Transverse colon (tissue), 4 donors: ENCODE measurements at places on chromosomes 5 and 9. TPM values are rescaled to one million over a fixed set of nuclear protein-coding genes. Genes with fewer than 3 reads are reported as not detected.

DNA sequence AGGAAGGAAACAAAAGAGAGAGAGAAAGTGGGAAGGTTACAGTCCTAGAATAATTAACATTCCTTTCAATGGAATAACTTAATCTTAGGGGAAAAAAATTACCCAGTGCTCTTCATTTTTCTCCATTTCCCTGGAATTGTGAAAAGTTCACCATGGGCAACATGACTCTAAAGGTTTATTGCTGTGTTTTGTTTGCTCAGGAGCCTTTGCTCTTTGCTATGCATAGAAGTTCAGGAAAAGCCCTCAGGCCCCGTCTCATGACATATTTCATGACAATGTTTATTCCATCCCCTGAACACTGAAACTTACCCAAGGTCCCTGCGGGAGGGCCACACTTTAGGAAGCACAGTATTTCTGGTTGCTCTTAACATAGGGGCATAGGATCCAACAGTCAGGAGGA is 9.8 kb upstream of the CTSL start:
- no peak for DNase-seq
- no peaks in the 10 kb centered on the region for H3K36me3 ChIP-seq
- no peaks in the 10 kb centered on the region for H3K27me3 ChIP-seq
- no peak overlapping the region for H3K27ac ChIP-seq

The PFN3 gene
- total RNA-seq: not detected

GRCh38 chr5:76378355-76378754 is 24.7 kb upstream of the IQGAP2 start:
- no peak overlapping the region for H3K27ac ChIP-seq
- no peaks in the 10 kb centered on the region for H3K27me3 ChIP-seq
- H3K36me3 ChIP-seq: no peaks in the 10 kb centered on the region
- no peak overlapping the region for H3K4me3 ChIP-seq
- peaks cover 25% of the 10 kb centered on the region for H3K4me1 ChIP-seq
- no peak for DNase-seq

DNA sequence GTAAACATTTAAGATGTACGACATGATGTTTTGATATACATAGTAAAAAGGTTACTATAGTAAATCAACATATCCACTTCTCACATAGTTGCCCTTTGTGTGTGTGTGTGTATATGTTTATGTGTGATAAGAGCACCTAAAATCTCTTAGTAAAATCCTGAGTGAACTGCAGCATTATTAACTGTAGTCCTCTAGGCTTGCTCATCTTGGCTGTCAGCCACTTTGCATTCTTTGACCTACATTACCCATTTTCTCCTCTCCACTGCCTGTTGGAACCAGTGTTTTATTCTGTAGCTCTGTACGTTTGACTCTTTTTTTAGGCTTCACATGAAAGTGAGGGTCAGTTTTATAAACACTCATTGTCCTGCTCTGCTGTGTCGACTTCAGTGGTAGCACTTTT is 24.4 kb downstream of the C5orf22 start:
- DNase-seq: no peak
- peaks cover 27% of the 10 kb centered on the region for H3K36me3 ChIP-seq
- H3K4me1 ChIP-seq: no peaks in the 10 kb centered on the region
- no peak overlapping the region for H3K4me3 ChIP-seq
- no peaks in the 10 kb centered on the region for H3K27me3 ChIP-seq
- H3K27ac ChIP-seq: no peak overlapping the region

The LHX2 gene
- not detected for total RNA-seq

DNA sequence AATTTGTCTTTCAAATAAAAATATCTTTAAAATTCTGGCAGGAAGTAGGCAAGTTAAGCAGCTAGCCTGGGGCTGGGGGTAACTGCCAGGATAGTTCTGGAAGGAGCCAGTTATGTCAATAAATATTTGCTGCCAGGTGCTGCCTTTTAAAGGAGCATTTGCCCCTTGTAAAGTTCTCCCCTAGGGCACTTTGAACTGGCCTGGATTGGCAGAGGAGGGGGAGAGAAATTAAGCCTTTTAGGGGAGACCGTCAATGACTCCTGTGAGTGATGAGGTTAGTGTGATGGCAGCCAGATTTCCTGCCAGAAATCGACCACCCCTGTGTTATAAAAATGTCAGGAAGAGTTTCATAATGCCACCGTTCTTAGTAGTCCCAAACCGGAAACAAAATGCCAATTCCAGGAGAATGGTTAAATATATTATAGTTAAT is 89.8 kb upstream of the ELL2 start:
- H3K27ac ChIP-seq: no peak overlapping the region
- H3K27me3 ChIP-seq: no peaks in the 10 kb centered on the region
- DNase-seq: no peak
- no peaks in the 10 kb centered on the region for H3K4me1 ChIP-seq
- no peak overlapping the region for H3K4me3 ChIP-seq
- no peaks in the 10 kb centered on the region for H3K36me3 ChIP-seq
